T-cell (primary cell): ENCODE measurements at places on chromosomes 2 and 18. TPM values are rescaled to one million over a fixed set of nuclear protein-coding genes. Genes with fewer than 3 reads are reported as not detected.

Gene BOLL
- total RNA-seq, result not detected

DNA sequence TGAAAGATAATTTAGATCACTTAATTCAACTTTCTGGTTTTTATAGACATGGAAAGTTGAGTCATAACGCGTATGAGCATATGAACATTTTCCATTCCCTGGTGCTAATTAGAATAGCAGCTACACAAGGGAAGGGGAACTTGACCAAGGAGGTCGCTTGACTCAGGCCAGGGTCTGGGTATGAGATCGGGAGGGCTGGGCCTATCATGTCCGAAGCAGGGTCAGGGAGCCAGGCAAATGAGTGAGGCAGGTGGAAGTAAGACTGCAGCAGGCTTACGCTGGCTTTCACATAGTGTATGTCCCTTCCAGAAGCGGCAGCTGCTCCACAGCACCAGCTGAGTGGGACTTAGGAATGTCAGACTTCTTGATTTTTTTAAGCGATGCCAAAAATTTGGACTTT, 14.7 kb downstream of the RALB start:
- no peak overlapping the region for H3K4me3 ChIP-seq
- DNase-seq, result no peak
- H3K36me3 ChIP-seq, result no peaks in the 10 kb centered on the region
- H3K27ac ChIP-seq, result no peak overlapping the region

DNA sequence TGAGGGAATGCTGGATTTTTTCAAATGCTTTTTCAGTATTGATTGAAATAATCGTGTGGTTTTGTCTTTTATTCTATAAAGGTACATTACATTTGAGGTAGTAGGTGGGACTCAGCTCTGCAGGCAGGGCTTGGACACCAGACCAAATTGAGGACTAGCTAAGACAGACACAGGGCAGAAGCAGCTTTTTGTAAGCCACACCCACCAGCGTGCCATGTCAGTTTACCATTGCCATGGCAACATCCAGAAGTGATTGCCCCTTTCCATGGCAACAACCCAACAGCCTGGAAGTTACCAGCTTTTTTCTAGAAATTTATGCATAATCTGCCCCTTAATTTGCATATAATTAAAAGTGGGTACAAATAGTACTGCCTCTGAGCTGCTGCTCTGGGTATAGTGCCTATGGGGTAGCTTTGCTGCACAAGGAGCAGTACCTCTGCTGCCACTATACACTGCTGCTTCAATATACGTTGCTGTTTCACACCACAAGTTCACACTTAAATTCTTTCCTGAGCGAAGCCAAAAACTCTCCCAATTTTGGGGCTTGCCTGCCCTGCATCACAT, 23.6 kb upstream of the VWA3B start:
- H3K4me1 ChIP-seq, result no peaks in the 10 kb centered on the region
- H3K4me3 ChIP-seq, result no peak overlapping the region
- DNase-seq, result no peak
- no peak overlapping the region for H3K27ac ChIP-seq

GRCh38 chr2:15173501-15173900, 387.6 kb downstream of the NBAS start:
- no peak overlapping the region for H3K4me3 ChIP-seq
- H3K4me1 ChIP-seq, result peaks cover 13% of the 10 kb centered on the region
- no peak for DNase-seq
- H3K27me3 ChIP-seq, result no peaks in the 10 kb centered on the region
- no peaks in the 10 kb centered on the region for H3K36me3 ChIP-seq
